ENCODE measurements at places on chromosomes 5 and 9.

DNA sequence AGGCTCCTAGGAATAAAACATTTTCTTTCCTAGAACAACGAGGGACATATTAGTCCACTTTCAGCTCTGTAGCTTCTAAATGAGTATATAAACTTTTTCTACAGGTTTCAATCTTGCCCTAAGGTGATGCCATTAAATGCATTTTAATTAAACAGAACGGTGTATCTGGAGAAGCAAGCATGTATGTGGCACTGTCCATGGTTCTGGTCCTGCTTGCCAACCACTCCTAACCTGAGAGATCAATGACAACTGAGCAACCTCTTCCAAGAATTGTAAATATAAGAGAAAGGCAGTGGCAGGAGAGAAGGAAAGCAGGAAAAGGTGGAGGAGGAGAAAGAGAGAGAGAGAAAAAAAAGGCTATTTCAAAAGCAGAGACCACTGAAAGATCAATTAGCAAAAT lies 95.6 kb upstream of the SPOCK1 start:
- H3K27ac ChIP-seq, result no peak overlapping the region
- DNase-seq, result no peak
- no peaks in the 10 kb centered on the region for H3K4me1 ChIP-seq
- H3K4me3 ChIP-seq, result no peak overlapping the region
- H3K36me3 ChIP-seq, result no peaks in the 10 kb centered on the region
- peaks cover 39% of the 10 kb centered on the region for H3K27me3 ChIP-seq

DNA sequence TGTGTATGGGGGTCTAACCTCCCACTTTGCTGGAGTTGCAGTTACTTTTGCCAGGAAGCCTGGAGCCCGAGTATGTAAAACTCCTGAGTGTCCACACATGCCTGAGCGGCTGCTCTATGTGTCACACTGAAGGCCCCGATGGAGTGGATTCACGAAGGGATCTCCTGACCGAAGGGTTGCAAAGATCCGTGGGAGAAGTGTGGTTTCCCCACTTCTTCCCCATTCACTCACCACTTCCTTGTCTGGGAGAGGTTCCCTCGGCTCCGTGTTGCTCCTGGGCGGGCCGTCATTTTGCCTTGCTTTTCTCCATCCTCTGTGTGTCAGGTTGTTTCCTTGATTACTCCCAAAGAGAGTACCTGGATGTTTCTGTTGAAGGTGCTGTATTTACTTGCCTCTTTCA lies 16.2 kb upstream of the IL3 start:
- DNase-seq, result no peak
- no peak overlapping the region for H3K4me3 ChIP-seq
- H3K27me3 ChIP-seq, result peaks cover 31% of the 10 kb centered on the region
- H3K36me3 ChIP-seq, result peaks cover 9% of the 10 kb centered on the region
- H3K27ac ChIP-seq, result no peak overlapping the region

DNA sequence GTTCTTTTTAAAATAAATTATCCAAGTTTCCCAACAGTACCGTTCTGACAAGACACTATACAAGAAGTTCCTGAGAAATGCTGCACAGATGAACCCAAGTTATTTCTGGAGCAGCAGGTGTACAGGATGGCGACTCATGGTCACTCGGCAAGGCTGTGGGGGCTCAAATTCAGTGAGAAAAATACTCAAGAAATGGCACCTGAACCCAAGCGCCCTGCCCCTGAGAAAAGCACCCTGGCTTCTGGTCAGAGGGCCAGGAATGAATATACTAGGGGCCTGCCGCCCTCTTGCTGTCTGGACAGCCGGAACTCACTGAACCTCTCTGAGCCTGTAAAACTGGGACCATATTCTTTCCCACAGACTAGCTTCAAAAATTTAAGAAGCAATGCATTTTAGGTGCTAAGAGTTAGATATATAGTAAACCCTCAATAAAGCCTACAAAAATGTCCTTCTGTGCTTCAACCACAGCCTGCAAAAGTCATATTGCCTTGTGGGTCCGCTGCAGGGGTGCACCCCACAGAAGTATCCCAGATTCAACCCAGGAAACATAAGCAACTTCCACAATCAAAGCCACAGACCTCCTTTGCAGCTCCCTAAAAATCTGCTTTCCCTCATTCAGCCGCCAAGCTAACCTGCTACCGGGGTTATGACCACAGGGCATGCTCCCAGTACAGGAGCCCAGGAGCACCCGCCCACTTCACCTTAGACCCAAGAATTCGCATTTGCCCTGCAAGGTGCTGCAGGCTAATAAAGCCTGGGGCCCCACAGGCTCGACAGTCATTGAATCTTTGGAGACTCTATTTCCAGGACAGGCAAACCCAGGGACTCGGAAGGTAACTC lies 1.4 kb downstream of the RAPGEF1 start:
- H3K36me3 ChIP-seq, result peaks cover 33% of the 10 kb centered on the region
- H3K27me3 ChIP-seq, result no peaks in the 10 kb centered on the region
- H3K4me3 ChIP-seq, result peak overlapping the region; percentile 90
- H3K4me1 ChIP-seq, result peaks cover 60% of the 10 kb centered on the region
- H3K27ac ChIP-seq, result peak overlapping the region; percentile 85

GRCh38 chr5:143174714-143175398 lies 228.6 kb downstream of the NR3C1 start:
- peaks cover 6% of the 10 kb centered on the region for H3K36me3 ChIP-seq
- no peaks in the 10 kb centered on the region for H3K4me1 ChIP-seq
- H3K27me3 ChIP-seq, result no peaks in the 10 kb centered on the region
- no peak overlapping the region for H3K4me3 ChIP-seq
- DNase-seq, result no peak

- no peak for DNase-seq
- H3K36me3 ChIP-seq, result no peaks in the 10 kb centered on the region
- H3K27ac ChIP-seq, result no peak overlapping the region
- H3K4me3 ChIP-seq, result no peak overlapping the region
- no peaks in the 10 kb centered on the region for H3K27me3 ChIP-seq
Measured at GRCh38 chr9:132244582-132245455, 83.0 kb downstream of the NTNG2 start.

GRCh38 chr5:114822863-114823262 lies 346.8 kb downstream of the TRIM36 start:
- H3K4me1 ChIP-seq, result no peaks in the 10 kb centered on the region
- H3K36me3 ChIP-seq, result no peaks in the 10 kb centered on the region
- no peak for DNase-seq
- no peaks in the 10 kb centered on the region for H3K27me3 ChIP-seq
- no peak overlapping the region for H3K27ac ChIP-seq

DNA sequence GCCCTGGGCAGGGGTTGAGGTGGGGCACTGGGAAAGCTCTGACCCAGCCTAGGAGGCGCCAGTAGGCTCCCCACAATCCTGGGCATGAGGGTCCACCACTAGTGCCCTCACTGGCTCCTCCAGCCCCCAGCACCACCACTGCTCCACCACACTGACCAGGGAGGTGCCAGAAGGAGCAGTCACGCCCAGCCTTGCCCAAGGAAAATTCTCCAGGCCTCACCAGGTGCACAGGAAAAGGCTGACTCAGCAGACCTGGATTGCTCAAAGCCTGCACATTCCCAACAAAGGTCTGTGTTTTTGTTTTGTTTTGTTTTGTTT lies 62.9 kb downstream of the ZNF354C start:
- H3K36me3 ChIP-seq, result no peaks in the 10 kb centered on the region
- H3K27ac ChIP-seq, result no peak overlapping the region
- no peak for DNase-seq
